ENCODE measurements at places on chromosomes 6 and 20. TPM values are rescaled to one million over a fixed set of nuclear protein-coding genes. Genes with fewer than 3 reads are reported as not detected.

TCF21 gene
- total RNA-seq, result 5.1 TPM

LRRC73 gene
- total RNA-seq, result not detected

DNA sequence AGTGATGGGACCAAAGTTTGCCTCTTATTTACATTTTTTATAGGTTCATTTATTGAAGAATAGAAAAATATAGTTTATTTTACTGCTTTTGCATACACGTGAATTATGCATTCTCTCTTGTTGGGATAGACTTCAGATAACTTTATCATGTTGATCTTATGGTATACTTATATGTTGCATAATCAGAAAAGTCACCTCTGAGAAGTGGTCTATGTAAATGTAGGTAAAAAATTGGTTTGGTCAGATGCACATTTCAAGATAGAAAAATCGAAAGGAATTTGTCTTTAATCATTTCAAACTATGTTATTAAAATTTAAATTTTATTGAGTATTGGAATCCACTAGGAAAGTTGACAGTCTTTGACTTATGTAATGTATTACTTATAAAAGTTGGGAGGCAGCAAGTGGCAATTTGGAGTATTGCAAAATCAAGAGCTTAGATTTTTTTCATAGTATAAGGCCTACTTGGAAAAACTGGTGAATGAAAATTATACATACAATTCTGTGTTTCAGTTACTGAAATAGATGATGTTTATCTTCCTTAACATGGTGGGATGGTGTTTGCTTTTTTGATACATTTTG lies 2.4 kb downstream of the PHF3 start:
- no peak for DNase-seq

FAM120B gene
- 25.5 TPM for total RNA-seq

- DNase-seq, result peak; percentile 80
Observed at GRCh38 chr20:11159728-11160127, 485.9 kb upstream of the JAG1 start.

DNA sequence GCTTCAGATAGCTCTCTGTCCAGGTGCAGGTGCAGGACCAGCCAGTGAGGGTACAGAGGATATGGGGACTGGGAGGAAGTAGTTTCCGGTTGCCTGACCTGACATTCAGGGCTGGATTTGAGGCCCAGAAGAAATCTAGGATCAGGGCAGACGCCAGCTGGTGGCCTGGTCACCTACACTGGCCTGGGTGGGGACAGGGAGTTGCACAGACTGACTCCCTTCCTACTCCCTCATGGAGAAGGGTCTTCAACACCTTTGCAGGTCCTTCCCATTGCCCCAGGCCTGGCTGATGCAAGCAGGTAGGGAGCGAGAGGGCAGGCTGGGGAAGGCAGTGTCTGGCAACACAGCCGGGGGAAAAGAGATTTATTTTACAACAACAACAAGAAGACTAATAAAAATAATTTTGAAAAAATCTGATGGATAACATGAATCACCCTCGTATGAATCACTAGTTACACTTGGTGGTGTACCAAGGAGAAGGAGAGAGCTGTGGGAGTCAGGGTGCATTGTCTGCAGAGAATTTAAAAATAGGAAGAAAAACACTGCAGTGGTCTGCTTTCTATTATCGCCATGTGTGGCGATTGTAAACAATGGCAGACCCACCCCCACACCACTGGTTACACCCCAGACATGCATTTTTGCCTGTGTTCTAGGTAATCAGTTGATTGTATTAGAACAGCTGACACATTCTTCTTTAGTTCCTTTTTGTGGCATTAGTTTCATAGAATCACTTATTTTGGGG lies 62.3 kb upstream of the SNX9 start:
- DNase-seq, result no peak

- no peak for DNase-seq
Observed at GRCh38 chr6:41642090-41642959, 4.1 kb downstream of the MDFI start.

NEDD9 gene
- total RNA-seq, result 87.2 TPM

- no peak for DNase-seq
Observed at GRCh38 chr6:126672649-126673048, 332.7 kb downstream of the CENPW start.

DNA sequence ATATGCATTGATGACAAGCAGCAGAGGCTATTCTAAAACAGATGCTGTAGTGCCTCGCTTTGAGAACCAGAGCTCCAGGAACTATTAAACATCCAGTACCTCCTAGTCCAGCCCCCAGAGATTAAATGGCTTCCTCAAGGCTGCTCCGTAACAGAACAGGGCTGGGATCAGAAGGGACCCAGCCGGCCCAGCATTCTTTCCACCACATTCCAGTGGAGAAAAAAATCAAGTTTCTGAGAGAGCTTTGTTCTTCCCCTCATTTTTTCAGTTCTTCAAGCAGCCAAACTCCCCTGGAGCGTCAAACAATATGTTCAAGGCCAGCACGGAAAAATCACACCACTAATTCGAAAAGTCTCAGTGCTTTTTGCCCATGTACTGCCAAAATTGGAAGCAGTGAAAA lies 5.8 kb upstream of the STMND1 start:
- peak; percentile 84 for DNase-seq

OXT gene
- not detected for total RNA-seq

OPRL1 gene
- total RNA-seq, result 2.9 TPM

COL9A1 gene
- 9.4 TPM for total RNA-seq

GRCh38 chr6:131581523-131581922 lies 8.5 kb downstream of the ARG1 start:
- no peak for DNase-seq

C6orf141 gene
- 2.4 TPM for total RNA-seq

DNA sequence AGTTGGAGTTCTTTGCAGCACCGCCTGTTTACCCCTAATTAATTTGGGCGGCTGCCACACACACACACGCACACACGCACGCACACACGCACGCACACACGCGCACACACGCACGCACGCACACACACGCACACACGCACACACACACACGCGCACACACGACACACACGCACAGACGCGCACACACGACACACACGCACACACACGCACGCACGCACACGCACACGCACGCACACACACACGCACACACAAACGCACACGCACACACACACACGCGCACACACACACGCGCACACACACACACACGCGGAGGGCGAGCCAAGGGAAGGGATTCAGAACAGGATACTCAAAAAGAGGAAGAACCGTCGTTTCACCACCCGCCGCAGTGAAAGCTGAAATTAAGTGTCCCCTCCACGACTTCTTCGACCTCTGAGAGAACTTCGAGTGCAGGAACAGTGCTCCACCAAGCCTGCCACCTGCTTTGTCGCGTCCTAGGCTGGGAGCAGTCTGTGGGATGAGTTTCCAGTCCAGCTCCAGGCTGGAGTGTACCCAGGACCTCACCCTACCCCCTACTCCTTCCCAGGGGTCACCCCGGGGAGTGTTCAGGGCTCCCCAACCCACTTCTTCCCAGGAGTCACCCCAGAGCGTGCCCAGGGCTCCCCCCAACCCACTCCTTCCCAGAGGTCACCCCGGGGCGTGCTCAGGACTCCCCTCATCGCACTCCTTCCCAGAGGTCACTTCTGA lies 1.1 kb downstream of the RNASET2 start:
- no peak for DNase-seq

- DNase-seq, result peak; percentile 14
Observed at GRCh38 chr6:34836008-34836407, 44.1 kb downstream of the BLTP3A start.

- no peak for DNase-seq
Observed at GRCh38 chr6:90932351-90932750, 345.5 kb upstream of the MAP3K7 start.

FANCE gene
- 5.1 TPM for total RNA-seq

GRCh38 chr6:11688425-11688709 lies 90.2 kb downstream of the ADTRP start:
- no peak for DNase-seq

ARFGEF3 gene
- total RNA-seq, result 4.6 TPM

DNA sequence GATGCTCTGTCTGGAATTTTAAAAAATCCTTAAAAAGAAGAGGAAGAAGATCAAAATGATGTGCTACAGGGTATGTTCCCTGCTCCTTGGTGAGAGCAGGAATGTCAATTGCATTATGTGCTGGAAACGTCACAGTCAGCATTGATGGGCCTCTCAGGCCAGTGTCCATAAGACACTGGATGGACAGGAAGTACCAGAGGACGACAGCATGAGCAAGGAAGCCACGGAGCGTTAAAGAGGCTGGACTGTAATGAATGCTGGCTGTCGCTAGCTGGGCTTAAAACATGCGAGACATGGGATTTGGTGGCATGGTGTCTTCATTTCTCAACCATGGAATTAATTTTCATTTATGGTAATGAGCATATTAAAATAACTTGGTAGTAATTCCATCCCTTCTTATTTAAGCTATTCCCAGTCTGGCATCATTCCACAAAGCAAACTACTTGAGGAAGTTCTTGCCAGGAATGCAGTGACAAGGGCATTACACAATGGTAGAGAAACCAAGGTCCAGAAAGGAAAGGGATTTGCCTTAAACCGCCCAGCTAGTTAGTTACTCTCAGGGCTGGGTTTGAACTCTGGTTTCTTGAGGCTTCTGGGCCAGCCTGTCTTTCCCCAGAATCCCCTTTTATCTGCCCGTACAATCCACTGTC lies 166.6 kb upstream of the SOX4 start:
- DNase-seq, result peak; percentile 6

- DNase-seq, result peak; percentile 90
Observed at GRCh38 chr6:16712931-16713484, 48.3 kb downstream of the ATXN1 start.

ZBTB12 gene
- 1.9 TPM for total RNA-seq

GRCh38 chr6:54654381-54654780 lies 192.2 kb upstream of the FAM83B start:
- no peak for DNase-seq

GRCh38 chr20:56359212-56360132 lies 698 bp downstream of the FAM210B start:
- DNase-seq, result peak; percentile 85

GRCh38 chr6:7922596-7922995 lies 12.0 kb upstream of the TXNDC5 start:
- no peak for DNase-seq

- peak; percentile 27 for DNase-seq
Observed at GRCh38 chr6:34462551-34462971, 3.3 kb upstream of the PACSIN1 start.

- DNase-seq, result no peak
Observed at GRCh38 chr6:50047026-50047425, 2.7 kb downstream of the DEFB112 start.

DNA sequence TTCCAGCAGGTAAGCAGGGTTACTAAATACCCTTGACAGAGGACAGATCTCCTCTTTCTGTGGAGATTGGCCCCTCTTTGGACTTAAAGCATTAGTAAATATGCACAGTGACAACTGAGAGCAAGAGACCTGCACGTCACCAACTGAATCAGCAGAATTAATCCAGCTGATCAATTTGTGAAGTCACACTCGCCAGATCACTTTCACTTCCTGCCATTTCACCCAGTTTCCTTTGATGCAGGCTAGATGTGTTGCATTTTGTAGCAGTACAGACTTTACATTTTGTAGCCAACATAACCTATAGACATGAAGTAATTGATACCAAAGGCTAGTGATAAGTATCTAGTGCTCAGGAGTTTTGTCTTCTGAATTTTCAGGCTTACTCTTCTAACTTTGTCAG lies 11.9 kb downstream of the SYNE1 start:
- no peak for DNase-seq

- DNase-seq, result peak; percentile 25
Observed at GRCh38 chr20:23668477-23668951, 20.3 kb downstream of the CST4 start.

DNA sequence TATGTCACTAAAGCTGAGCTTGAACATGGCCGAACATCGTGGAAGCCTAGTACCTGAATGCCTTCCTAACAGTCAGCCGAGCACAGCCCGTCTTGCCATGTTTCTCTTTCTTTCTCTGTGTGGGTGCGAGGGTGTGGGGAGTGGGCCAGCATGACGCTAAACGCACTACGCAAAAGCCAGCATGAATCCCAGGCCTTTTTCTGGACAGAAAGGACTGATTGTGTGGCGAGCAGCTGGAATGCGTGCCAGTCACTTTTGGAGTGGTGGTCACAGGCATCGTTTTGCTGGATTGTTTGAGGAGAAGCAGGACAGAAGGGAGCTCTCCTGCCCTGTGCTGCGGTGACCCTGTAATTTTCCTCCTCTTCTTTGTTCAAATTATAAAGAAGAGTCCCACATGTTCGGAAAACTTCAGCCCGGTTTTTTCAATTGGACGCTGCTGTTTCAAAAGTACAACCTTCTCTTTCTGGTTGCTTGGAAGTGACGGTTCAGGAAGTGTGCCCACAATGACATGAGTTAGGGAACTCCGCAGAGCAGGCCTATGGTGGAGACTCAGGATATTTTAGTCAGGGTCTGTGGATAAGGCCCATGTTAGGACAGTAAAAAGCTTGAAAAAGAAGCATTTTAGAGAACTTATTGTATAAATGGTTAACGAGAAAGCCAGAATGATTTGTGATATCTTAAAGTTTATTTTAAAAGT lies 54.3 kb downstream of the PDE7B start:
- DNase-seq, result no peak

GRCh38 chr6:90446164-90446563 lies 140.7 kb downstream of the MAP3K7 start:
- DNase-seq, result no peak

GRCh38 chr6:140627002-140627401 lies 1252.6 kb upstream of the CITED2 start:
- DNase-seq, result no peak

IPCEF1 gene
- total RNA-seq, result 4.1 TPM

- DNase-seq, result no peak
Observed at GRCh38 chr6:138948546-138949179, 39.4 kb downstream of the REPS1 start.

MYCT1 gene
- total RNA-seq, result 3.1 TPM

PXDC1 gene
- total RNA-seq, result 92.5 TPM

LGSN gene
- total RNA-seq, result 4.1 TPM

DNA sequence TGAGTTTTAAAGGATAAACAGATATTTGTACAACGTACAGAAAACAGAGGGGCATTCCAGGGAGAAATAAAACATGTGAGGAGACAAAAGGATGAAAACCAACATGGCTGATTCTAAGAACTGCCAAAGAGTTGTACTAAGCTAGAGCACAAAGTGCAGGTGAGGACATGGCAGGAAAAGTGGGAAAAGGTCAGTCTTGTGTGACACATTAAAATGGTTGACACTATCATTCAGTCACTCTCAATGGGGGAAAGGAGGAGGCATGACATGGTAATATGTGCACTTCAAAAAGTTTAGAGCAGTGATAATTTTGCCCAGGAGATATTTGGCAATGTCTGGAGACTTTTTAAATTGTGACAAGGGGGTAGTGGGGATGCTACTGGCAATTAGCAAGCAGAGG lies 21.8 kb downstream of the PHIP start:
- DNase-seq, result no peak

TBXT gene
- total RNA-seq, result not detected

- no peak for DNase-seq
Observed at GRCh38 chr20:8569766-8570165, 437.7 kb downstream of the PLCB1 start.

SMPDL3A gene
- total RNA-seq, result 31.8 TPM

- DNase-seq, result no peak
Observed at GRCh38 chr6:144344646-144345045, 59.5 kb downstream of the UTRN start.

HLA-DMA gene
- total RNA-seq, result 5.8 TPM

- DNase-seq, result no peak
Observed at GRCh38 chr20:49929142-49929494, 7.1 kb upstream of the RNF114 start.

MTFR2 gene
- total RNA-seq, result 4.3 TPM

TM9SF4 gene
- 12.5 TPM for total RNA-seq

- no peak for DNase-seq
Observed at GRCh38 chr6:133244519-133244918, 3.4 kb downstream of the EYA4 start.

SH3BGRL2 gene
- total RNA-seq, result 12.8 TPM

FAM83C gene
- total RNA-seq, result 0.72 TPM
